Right atrium auricular region (tissue), 2 donors: ENCODE measurements at places on chromosomes 12 and 14.

- no peak for DNase-seq
Measured at GRCh38 chr14:73720636-73721035, 6.5 kb upstream of the PNMA1 start.

GRCh38 chr12:46981622-46982021 is 97.8 kb upstream of the PCED1B start:
- no peak for DNase-seq

GRCh38 chr12:116881325-116881876 is at the start of gene HRK:
TSS of gene HRK (minus strand) at chr12:116881441. CDS start at chr12:116881307, 134 bp downstream.
- DNase-seq: no peak

GRCh38 chr14:67515386-67516079 is 17.6 kb upstream of the PLEKHH1 start:
- no peak for DNase-seq

DNA sequence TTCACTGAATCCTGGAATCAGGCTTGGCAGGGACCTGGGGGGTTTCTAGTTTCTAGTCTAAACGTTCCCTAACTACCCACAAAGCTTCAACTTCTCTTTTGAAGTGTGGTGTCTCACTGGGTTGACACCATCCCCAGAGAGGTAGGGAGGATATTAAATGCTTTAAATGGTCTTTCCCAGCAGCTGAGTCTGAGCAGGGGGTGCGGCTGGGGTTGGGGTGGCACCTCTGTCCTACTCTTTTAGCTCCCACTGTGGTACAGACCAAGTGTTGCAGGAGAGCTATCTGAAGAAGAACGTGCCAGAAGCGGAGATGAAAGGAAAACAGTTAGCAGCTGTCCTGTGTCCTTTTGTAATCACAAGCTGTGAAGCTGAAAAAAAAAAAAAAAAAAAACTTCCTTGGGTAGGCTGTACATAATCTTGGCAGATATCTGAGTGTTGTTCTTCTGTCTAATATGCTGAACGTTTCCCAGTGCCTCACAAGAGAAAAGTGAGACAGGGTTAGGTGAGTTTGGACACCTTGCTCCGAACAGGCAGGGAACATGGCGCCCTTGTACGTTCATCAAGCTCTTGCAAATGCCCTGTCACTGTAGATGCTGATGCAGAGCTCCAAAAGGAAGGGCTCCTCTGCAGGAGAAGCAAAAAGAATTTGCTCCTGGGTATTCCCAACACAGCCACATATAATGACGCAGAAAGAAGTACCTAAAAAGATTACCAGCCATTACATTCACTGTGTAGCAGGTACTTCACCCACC is 447.2 kb downstream of the APAF1 start:
- no peak for DNase-seq

GRCh38 chr12:103735291-103735690 is 105.7 kb downstream of the NT5DC3 start:
- DNase-seq: no peak

- DNase-seq: no peak
Measured at GRCh38 chr12:123395236-123395635, 11.3 kb downstream of the KMT5A start.

DNA sequence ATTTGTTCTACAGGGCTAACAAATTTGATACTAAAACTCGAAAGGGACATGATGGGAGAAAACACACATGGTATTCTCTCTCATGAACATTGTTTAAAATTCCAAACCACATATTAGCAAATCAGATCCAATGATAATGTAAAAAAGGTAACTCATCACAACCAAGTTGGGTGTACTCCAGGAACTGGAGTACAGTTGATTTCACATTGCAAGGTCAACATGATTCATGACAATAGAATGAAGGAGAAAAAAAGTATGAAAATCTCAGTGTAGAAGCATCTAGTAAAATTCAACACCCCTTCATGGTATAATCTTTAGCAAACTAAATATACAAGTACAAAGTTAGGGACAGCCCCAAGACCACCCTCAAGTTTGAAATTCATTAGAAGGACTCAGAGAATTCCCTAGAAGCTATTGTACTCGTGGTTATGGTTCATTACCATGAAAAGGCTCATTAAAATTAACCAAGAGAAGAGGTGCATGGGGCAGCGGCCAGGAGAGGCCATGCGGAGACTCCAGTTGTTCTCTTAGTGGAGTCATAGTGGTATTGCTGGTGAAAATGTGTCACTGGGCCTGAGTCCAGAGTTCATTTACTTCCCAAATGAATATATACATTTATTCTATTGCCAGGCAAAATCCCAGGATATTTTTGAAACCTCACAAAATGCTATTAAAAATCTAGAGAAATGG is 3.1 kb upstream of the CDCA4 start:
- no peak for DNase-seq
